ENCODE measurements at places on chromosomes 12 and 14. TPM values are rescaled to one million over a fixed set of nuclear protein-coding genes. Genes with fewer than 3 reads are reported as not detected.

JAG2 gene
- 1.8 TPM for total RNA-seq

GRCh38 chr12:95115641-95116040, 42.2 kb upstream of the NR2C1 start:
- peak; percentile 11 for DNase-seq

DNA sequence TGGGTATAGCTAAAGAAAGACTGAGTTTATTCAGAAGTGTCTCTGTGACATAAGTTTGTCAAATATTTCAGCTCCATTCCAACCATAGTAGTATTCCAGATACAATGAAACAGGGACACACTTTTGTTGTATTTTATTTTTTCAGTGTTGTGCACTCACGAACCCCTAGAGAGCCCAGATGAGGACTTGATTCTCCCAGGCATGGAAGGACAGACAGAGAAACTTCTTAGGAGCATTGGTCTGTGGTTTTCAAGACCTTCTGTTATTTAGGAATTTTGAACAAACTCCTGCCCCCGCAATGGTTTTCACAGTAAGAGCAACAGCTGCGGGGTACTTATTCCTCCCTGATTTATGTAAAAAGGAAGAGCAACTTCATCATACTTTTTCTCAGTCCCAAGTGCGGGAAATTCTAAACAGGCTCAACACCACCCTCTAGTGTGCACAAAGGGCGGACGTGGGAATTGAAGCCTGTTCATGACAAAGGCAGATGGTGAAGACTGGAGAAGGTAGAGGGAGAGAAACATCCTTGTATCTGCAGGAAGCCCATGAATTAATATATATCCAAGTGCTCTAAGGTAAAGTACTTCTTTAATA, 147.6 kb downstream of the PAH start:
- DNase-seq, result peak; percentile 38

WNT1 gene
- total RNA-seq, result not detected

PRR4 gene
- 0.77 TPM for total RNA-seq

DNA sequence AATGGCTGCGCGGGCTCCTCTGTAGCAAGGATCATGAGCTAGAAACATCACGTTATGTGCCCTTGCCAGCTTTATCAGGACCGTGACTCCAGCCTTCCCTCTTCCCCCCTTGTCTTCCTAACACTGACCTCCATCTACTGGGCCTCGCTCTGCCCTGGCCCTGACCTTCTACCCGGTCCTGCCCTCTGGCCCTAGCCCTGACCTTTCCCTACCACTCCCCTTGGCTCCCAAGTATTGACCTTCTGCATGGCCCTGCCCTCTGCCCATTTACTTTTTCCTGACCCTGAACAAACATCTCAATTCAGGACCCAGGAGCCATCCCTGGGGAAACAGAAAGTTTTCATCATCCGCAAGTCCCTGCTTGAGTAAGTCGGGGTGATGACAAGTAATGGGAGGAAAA, 2.0 kb downstream of the SOAT2 start:
- DNase-seq, result no peak

DNA sequence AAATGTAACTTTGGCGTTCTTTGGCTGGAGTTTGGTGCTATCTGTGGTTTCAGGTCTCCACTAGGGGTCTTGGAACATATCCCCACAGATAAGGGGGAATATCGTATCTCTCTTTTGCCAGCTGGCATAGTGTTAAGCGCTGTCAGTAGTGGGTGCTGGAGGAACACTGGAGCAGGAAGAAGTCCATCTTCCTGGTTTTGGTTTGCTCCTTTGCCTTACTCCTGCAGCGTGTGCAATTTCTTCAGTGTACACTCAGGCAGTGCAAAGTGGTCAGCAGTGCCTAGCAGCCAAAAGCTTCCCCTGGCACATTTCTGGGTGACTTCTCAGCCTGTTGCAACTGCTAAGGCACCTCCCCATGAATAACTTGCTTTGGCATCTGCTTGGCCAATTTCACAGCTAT, 11.7 kb upstream of the RIPK3 start:
- DNase-seq, result no peak

DNA sequence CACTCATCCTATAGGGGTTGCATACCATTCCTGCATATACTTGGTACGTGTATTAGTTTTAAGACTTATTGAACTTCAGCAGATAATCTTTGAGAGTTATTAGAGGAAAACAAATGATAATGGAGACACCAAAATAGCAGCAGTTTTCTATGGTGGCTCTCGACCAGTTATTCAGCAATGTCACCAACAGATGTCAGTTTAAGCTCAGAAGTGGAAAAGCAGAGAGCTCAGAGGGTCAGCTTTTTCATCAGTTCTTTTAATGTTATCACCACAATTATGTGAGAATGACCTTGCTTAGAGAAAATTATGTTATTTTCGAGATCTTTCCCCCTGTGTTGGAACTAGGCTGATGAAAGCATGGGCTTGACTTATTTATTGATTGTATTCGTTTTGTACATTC, 32.0 kb downstream of the PTPN11 start:
- DNase-seq, result no peak

GRIN2B gene
- total RNA-seq, result not detected

GRCh38 chr12:5222011-5222461, 178.4 kb downstream of the KCNA5 start:
- no peak for DNase-seq

GRCh38 chr12:47941475-47941780, 22.0 kb upstream of the TMEM106C start:
- no peak for DNase-seq

DNA sequence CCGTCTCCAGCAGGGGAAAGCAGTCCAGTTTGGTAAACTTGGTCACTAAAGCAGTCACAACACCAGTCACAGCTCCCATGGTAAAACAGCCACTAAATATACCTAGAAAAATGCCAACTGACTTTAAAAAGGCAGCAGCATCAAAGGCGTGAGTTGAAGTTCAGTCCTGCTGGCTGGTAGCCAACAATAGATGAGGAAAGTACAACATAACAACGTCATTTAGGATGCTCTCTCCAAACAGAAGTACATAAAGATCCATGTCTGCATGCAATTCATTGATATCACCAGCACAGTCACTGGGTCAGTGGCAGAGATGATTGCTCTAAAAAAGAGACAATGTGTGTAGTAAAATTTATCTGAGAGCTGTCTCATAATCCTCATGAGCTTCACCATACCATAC, 59.3 kb upstream of the TMPO start:
- no peak for DNase-seq

SLC8B1 gene
- 16.8 TPM for total RNA-seq

GRCh38 chr14:61489932-61490331, 168.6 kb downstream of the PRKCH start:
- DNase-seq, result peak; percentile 67

GPR84 gene
- total RNA-seq, result not detected

ETFBKMT gene
- total RNA-seq, result 4.4 TPM

APAF1 gene
- total RNA-seq, result 19.3 TPM

- no peak for DNase-seq
Observed at GRCh38 chr14:90991690-90992443, 68.6 kb downstream of the RPS6KA5 start.

DNA sequence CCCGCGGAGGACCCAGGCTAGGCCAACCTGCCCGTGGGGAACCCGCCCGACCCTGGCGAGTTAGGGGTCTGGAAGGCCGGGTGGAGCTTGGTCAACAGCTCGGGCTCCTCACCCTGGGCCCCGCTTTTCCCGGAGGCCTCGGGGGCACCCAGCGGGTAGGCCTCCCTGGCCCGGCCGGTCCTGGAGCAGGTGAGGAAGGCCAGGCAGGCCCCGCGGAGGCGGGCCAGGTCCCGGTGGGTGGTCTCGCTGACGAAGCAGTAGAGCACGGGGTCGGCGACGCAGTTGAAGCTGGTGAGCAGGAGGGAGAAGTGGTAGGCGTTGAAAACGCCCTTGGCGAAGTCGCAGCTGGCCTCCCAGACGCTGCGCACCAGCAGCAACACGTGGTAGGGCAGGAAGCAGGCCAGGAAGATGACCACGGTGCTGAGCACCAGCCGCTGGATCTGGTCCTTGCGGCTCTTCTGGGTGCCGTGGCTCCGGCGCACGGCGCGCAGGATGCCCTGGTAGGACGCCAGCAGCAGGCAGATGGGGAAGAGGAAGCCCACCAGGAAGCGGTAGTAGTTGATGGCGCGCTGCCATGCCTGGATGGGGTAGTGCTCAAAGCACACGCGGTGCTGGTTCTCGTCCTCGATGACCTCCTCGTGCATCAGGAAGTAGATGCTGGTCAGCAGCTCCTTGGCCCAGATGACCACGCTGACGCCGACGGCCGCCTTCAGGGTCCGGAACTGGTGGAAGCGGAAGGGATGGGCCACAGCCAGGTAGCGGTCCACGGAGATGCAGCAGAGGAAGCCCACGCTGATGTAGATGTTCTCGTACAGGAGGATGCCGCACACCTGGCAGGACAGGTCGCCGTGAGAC, 10.3 kb downstream of the GPR68 start:
- DNase-seq, result no peak

Measured in fibroblast of lung (primary cell).